NCI-H1694 treated with DMSO at 0.1 percent for 48 hours (cell line): ENCODE measurements at places on chromosomes 12 and 14.

DNA sequence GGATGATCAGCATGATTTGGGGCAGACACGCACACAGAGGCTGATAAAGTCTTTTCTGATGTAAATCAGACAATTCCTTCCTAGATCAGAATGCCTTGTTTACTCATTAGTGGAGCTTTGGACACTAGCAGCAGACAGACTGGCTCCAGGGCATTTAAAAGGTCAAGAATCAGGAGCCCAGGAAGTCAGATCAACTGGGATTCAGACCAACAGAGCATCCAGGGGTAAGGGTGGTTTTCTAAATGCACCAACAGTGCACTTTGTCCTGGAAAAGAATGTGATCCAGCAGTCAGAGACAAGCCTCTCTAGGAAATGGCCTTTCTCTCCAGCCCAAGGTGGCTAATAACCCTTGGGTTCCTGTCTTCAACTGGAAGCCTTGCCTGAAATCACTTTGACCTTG lies 405.3 kb downstream of the MED13L start:
- no peak for DNase-seq

DNA sequence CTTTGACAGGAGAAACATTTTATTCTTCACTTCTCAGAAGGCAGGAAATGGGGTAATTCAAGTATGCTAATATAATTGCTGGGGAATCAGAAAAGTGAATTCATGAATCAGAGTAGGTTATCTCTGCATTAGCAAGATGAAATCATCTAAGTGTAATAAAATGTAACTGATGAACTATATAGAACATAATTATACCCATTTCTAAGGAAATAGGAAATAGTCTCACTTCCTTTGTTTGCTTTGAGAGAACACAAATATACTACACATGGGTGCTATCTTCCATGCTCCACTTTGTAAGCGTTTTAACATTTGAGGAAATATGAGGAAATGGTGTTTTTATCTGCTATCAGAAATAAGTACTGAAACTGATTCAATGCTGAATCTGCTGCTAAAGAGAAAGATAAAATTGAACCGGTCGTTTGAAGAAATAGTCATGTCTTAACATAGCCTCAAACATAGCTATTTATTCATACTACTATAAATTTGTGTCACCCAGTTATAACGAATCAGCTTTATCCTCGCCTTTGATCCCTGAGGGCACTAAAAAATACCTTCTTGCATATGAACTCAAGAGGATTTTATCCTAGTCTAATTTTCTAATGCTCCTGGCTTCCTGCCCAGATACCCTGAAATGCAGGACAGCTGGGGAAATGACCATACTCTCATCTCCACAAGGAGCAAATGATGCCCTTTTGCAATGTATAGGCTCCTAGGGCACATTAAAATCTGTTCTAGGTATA lies 696.0 kb downstream of the C12orf50 start:
- DNase-seq: no peak

- no peak for DNase-seq
Measured at GRCh38 chr12:79143803-79144202, 279.2 kb downstream of the SYT1 start.

- no peak for DNase-seq
Measured at GRCh38 chr12:49264466-49264872, 413 bp upstream of the TUBA1C start.
